ENCODE measurements at places on chromosomes 13 and 19.

DNA sequence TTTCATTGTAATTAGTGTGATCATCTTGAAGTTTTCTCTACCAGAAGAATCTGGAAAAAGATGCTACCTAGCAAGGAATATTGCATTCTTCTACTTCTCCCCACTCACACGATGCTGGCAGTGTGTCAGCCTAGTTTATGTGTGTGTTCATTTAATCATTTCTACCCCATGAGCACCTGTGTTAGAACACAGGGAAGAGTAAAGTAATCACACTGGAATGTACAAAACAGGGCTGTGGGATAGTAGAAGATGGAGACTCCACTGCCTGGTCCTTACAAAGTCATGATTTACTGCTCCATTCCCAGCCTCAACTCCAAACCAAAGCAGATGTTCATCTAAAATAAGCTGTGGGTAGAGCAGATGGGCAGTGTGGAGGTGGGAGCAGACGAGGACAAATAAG lies 47.7 kb upstream of the RGCC start:
- DNase-seq, result no peak

DNA sequence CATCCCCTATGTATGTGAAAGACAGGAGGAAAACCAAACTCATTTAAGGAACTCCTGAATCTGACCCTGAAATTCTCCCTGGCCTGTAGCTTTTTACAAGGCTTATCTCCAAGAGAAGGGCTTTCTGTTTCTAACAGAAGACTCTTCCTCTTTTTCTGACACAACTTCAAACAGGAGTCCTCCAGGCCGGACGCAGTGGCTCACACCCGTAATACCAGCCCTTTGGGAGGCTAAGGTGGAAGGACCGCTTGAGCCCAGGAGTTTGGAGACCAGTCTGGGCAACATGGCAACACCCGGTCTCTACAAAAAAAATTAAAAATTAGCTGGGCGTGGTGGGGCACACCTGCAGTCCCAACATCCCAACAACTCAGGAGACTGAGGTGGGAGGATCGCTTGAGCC lies 41.9 kb downstream of the CARS2 start:
- DNase-seq, result no peak

- DNase-seq, result no peak
Observed at GRCh38 chr13:29318741-29319140, 276.7 kb downstream of the SLC7A1 start.

DNA sequence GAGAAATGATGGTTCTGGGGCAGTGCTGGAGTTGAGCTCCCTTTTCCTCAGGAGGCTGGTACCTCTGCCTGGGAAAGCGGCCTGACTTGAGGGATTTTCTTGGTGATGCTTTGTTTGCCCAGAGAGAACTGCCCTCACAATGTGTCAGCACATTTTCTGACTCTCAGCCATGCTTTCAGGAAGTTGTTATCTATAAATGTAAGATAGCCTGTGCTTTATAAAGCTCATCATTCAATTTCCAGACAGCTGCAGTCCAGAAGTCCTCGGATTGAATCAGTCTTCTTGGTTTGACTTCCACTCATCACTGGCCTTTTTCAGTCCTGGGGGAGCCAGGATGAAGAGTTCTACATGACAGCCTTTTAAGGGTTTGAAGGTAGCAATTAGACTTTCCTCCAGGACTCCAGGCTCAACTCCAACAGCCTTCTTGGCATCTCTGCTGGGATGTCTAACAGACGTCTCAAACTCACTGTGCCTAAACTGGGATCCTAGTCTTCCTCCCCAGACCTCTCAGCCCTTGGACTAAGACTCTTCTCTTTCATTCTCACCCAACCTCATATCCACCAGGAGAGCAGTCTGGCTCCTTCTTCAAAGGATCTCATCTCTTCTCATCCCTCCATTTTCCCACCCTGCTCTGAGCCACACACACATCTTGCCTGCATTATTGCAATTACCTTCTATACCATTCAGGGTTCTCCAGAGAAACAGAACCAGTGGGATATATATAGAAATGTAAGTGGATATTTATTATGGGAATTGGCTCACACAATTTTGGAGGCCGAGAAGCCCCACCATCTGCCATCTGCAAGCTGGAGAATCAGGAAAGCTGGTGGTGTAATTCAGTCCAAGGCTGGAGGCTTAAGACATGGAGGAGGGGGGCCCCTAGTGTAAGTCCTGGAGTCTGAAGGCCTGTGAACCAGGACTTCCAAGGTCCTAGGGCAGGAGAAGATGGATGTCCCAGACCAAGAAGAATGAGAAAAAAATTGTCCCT lies 13.1 kb downstream of the ERICH6B start:
- peak; percentile 34 for DNase-seq

DNA sequence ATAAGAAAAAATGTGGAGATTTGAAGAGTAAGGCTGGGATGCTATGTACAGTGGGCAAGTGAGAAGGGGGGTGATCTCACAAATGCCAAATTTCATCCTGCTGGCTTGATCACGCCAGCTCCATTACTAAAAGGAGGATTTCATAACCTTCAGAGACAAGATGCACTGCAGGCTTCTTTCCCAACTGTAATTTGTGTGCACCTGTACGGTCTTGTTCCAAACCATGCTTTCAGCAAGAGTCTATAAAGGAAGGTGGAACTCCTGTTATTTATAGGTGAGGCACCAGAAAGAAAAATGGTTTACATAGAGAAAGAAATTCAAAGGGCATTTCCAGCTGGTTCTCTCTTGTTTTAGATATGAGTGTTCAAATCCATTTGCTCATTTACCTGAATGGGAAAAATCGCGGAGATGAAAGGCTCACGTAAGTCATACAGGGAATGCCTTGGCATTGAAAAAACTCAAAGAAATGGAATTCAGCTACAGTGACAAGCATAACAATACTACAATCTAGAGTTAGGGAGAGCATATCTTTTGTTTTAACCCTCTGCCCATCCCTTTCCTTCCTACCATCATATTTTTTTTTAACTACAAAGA lies 13.3 kb downstream of the EFNB2 start:
- no peak for DNase-seq

Measured in cardiac fibroblast (primary cell).